Osteoblast (primary cell): ENCODE measurements at places on chromosomes 5 and 9. TPM values are rescaled to one million over a fixed set of nuclear protein-coding genes. Genes with fewer than 3 reads are reported as not detected.

GRCh38 chr9:130995086-130996011, 13.6 kb upstream of the LAMC3 start:
- no peak overlapping the region for H3K4me3 ChIP-seq
- peak; percentile 83 for DNase-seq
- no peaks in the 10 kb centered on the region for H3K36me3 ChIP-seq

- peak; percentile 98 for DNase-seq
- peak overlapping the region; percentile 78 for H3K27ac ChIP-seq
- peak overlapping the region; percentile 91 for H3K4me3 ChIP-seq
- no peaks in the 10 kb centered on the region for H3K27me3 ChIP-seq
- peaks cover 46% of the 10 kb centered on the region for H3K36me3 ChIP-seq
- peaks cover 49% of the 10 kb centered on the region for H3K4me1 ChIP-seq
Measured at GRCh38 chr5:177495243-177496060, 2.0 kb downstream of the PDLIM7 start.

DNA sequence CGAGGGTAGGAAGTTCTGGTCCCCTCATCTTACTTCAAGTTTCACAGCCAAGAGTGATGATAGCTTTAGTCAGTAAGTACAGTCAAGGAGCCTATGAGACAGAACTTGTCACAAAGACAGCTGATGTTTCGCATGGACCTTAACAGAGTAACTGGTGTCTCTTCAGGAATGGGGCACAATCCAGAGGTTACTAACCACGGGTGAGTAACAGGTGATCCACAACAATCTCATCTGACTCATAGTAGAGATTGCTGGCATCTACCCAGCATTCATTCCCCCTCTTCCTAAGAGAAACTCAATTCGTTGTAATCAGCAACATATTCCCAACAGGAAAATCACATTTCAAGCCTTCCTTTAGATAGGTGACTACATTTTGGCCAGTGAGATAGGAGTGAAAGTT, 126.7 kb downstream of the SNX18 start:
- no peaks in the 10 kb centered on the region for H3K27me3 ChIP-seq
- H3K4me1 ChIP-seq = peaks cover 42% of the 10 kb centered on the region
- H3K4me3 ChIP-seq = peak overlapping the region; percentile 16
- peak overlapping the region; percentile 84 for H3K27ac ChIP-seq
- H3K36me3 ChIP-seq = no peaks in the 10 kb centered on the region

DNA sequence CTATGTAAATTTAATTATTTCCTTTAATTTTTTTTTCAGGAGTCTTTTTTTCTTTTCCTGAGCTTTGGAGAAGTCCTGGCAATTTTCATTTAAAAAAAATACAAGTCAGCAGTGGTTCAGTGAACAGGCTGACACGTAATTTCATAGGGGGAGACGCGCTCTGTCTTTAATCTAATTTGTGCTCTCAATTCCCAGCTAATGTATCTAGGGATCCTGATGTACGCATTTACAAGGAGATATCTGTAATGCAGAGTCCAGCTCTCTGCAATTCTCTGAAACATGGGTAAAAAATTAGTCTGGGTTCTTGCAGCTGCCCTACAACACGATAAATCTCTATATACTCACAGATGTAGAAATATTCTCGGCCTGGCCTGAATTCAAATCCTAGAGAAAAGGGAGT, 243.9 kb downstream of the EFNA5 start:
- H3K36me3 ChIP-seq = no peaks in the 10 kb centered on the region
- DNase-seq = no peak
- peaks cover 31% of the 10 kb centered on the region for H3K4me1 ChIP-seq

DNA sequence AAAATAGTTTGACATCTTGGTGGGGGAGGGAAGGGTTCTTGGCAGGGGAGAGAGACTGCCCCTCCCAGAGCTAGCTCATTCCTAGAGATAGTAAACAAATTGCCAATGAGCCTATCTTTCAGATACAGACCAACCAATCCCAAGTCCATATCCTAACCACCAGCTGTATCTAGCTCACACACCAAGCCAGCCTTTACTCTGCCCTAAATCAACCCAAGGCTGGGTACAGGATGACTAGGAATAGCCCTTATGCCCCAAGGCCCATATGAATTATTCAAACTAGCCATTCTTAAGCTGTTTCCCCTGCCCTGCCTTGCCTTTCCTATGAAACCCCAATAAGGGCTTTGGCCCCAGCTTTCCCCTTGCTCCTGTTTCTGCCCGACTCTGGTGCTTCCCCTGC, 281.3 kb upstream of the PANK3 start:
- H3K27ac ChIP-seq = no peak overlapping the region
- no peak overlapping the region for H3K4me3 ChIP-seq
- no peak for DNase-seq

- no peaks in the 10 kb centered on the region for H3K36me3 ChIP-seq
- no peaks in the 10 kb centered on the region for H3K27me3 ChIP-seq
- no peak for DNase-seq
- peaks cover 53% of the 10 kb centered on the region for H3K4me1 ChIP-seq
Measured at GRCh38 chr9:116099821-116100220, 53.8 kb upstream of the PAPPA start.

GRCh38 chr5:155767470-155767869, 559.5 kb upstream of the SGCD start:
- H3K4me3 ChIP-seq = no peak overlapping the region
- no peaks in the 10 kb centered on the region for H3K27me3 ChIP-seq
- H3K27ac ChIP-seq = no peak overlapping the region

- no peaks in the 10 kb centered on the region for H3K27me3 ChIP-seq
- no peak for DNase-seq
- H3K4me3 ChIP-seq = no peak overlapping the region
Measured at GRCh38 chr9:96478829-96479371, 28.9 kb downstream of the HABP4 start.

Gene NUTM2F
- total RNA-seq = not detected in 2 replicates

Gene CCDC183
- under 0.01 TPM in 1 of 2 replicates, not detected in the other for total RNA-seq

Gene MLANA
- total RNA-seq = under 0.01 TPM in 1 of 2 replicates, not detected in the other

Gene TLR4
- 44.2 and 46.7 TPM in 2 replicates for total RNA-seq
